Calu3 (cell line): ENCODE measurements at places on chromosomes 7 and 10.

DNA sequence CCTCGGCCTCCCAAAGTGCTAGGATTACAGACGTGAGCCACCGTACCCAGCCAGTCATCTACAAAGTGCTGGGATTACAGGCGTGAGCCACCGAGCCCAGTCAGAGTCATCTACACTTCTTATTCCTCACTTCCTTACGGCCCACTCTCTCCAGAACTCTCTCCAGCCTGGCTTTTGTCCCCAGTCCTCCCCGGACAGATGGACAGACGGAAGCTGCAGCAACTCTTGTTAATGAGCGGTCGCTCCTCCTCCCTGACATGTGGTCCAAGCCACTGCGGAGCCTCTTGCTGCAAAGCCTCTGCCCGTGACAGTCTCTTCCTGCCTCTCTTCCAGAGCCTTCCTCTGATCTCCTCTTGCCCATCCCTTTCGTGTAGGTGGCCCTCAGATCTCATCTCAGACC, 45.9 kb downstream of the TMEM270 start:
- DNase-seq: no peak

- DNase-seq: peak; percentile 86
Observed at GRCh38 chr10:72171175-72171630, 44.6 kb upstream of the ANAPC16 start.

DNA sequence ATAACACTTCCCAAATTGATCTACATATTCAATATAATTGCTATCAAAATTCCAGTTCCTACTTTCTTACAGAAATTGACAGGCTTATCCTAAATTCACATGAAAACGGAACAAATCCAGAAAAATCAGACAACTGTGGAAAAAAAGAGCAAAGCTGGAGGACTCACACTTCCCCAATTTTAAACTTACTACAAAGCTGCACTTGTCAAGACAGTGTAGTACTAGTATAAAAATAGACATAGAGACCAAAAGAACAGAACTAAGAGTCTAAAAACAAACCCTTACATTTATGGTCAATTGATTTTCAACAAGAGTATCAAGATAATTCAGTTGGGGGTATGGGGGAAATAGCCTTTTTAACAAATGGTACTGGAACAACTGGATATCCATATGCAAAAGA, 27.5 kb downstream of the LMBR1 start:
- no peak for DNase-seq

GRCh38 chr7:46927131-46927810, 654.6 kb downstream of the TNS3 start:
- peak; percentile 23 for DNase-seq

DNA sequence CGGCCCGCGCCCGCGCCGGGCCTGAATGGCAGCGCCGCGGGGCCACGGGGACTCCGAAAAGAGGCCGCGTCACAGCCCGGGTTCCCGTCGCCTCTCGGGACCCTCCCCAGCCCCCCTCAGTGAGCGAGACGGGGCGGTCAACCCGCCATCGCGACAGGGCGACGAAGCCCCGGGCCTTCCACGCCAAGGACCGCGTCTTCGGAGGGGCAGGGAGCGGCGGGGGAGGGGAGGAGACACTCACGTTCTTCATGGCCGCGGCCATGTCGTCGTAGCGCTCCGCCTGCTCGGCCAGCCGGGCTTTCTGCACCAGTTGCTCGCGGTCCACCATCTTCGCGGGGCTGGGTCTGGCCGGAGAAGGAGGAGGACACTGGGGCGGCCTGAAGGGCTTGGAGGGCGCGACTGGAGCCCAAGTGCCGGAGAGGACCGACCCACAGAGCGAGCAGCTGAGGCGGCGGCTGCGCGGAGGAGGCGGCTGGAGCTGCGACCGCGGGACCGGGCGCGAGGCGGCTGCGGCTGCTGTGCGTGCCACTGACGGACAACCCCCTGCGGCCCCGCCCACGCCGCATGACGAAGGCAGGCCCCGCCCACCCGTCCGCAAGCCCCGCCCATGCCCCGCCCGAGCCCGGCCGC, at the start of gene YWHAG:
TSS of gene YWHAG (minus strand) at position 511 of the 630 bp plus-strand sequence. CDS start at position 328, 183 bp downstream.
- DNase-seq: peak; percentile 83

GRCh38 chr7:15128716-15129115, 226.2 kb upstream of the DGKB start:
- DNase-seq: no peak

DNA sequence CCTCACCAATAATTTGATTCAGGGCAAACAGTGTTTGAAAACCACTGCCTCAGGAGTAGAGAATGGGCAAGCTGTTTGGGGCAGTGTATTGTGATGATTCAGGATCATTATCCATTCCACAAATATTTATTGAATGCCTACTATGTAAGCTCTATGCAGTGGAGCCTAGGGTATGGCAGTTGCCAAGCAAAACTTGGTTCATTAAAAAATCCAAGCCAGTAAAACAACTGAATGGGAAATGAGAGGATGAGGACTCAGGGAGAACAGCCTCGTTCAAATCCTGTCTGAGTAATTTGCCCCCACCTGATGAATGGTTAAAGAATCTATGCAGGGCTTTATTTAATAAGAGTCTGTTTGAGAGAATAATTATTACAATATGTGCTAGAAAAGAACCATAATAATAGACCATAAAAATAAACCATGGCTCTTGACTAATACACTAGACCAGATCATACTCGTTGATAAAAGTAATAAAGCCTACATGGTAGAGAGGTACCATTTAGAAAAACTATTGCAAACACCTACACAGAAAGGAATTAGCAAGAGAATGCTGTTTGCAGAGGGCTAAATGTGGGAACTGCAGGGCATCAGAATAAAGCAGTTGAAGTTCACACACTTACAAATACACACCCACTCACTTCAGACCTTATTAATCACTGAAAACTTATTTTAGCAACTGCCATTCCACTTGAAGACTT, 71.7 kb downstream of the CREB5 start:
- DNase-seq: no peak

DNA sequence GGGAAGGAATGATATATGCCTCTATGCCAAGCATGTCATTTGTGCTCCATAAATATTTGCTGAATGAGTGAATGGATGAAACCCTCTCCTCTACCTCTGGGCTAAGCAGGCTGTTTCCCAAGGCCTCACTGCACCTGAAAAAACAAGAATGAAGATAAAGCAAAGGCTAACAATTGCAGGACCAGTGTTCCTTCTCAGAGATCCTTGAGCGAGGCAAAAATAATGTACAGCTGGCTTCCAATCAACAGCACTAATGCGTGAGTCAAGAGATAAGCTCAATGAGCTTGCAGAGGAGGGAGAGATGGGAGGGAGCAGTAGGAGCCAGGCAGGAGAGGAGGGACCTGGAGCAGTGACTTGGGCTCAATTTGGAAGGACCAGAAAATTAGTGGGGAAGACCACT, 144.5 kb upstream of the NFE2L3 start:
- DNase-seq: no peak

DNA sequence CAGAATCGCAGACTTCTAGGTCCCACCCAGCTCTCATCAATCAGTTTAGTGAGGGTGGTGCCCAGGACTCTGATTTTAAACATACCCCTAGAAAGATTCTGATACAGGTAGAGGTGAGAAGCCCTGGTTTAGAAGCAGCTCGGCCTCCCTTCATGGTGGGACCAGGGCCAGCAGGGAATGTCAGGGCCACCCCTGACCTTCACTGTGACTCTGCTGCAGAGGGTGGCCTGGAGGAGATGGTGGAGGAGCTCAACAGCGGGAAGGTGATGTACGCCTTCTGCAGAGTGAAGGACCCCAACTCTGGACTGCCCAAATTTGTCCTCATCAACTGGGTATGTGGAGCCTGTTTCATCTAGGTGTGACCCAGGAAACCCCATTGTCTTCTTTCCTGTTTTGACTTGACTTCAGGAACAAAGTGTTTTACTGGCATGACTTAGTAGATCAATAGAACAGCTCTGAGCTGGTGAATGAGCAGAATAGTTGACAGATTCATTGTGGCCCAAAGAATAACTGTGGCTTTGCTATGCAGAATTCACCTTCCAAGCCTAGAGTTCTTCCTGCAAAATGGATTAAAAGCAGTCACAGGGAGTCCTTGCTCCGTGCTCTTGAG, 7.2 kb downstream of the DBNL start:
- no peak for DNase-seq
